ENCODE measurements at places on chromosomes 6 and 20.

DNA sequence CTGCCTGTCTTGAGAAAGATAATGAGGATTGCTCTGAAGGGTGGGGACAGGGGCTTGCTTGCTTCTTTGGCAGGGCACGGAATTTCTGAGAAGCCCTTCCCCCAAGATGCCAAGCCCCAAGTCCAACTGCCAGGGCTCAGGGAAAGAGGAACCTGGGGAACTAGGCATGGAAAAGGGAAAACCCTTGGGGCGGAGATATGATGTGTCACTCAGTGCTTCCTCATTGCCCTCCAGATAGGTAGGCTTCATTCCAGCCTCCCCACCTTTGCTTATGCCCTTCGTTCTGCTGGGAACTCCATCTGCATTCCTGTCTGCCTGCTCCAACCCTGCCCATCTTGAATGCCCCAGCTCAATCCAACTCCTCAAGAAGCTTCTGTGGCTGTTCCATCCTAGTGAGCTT is 61.2 kb downstream of the VEGFA start:
- DNase-seq, result no peak

GRCh38 chr20:2603816-2604505 is 48.5 kb upstream of the NOP56 start:
- DNase-seq, result no peak

DNA sequence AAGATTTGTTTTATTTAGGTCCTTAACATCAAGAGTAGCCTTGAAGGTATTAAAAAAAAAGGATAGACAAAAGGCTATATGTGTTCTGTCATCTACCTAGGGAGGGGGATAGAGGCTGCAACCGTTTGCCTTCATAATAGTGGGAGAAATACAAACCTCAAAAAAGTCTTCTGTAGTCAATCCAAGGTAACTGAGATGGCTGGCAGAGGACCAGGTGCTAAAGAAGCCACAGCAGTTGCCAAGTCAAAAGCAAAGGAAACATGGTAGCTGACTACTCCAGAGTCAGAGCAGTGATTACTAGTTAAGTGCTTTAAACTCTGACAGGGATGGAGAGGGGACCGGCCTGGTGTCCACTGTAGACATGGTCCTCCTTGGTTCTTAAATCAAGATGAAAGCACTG is 249.4 kb downstream of the PTPRK start:
- DNase-seq, result no peak

GRCh38 chr20:60332523-60332922 is 374.3 kb downstream of the CDH26 start:
- DNase-seq, result no peak

DNA sequence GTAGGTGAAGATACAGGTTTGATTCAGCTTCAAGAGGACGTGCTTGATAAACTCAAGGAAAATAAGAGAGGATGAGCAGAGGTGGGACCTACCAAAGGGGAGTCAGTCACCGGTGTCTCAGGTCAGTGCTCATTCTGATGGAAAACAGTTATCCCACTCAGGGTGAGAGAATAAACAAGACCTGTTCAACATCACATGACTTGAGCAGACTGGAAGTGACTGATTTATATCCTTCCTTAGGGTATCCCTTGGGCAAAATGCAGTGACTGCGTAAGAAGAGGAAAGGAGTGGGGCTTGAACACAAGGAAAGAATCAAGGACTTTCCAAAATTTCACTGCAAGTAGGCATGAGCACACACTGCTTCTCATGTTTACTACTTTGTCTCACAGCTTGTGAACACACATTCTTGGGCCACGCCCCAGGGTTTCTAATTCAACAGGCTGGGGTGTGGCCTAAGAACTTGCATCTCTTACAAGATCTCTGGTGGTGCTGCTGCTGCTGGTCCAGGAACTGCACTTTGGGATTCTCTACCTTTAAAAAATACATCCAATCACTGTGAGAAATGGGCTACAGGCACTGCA is 11.6 kb downstream of the CST3 start:
- peak; percentile 62 for DNase-seq

DNA sequence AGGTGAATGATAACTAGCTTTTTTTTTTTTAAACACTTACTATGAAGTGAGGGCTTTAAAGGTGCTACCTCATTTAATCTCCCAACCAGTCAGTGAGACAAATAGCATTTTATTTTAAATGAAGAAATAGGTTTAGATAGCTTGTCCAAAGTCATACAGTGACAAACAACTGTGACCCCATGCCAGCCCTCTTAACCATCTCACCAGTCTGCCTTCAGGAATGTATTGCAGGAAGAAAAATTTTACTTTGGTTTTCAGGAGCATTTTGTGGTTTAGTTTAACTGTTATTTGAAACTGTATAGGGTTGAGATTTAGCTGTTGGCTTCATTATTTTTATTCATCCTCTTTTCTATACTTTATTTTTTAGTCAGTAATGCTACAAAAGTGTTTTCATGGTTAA is 18.6 kb downstream of the DSE start:
- DNase-seq, result no peak

DNA sequence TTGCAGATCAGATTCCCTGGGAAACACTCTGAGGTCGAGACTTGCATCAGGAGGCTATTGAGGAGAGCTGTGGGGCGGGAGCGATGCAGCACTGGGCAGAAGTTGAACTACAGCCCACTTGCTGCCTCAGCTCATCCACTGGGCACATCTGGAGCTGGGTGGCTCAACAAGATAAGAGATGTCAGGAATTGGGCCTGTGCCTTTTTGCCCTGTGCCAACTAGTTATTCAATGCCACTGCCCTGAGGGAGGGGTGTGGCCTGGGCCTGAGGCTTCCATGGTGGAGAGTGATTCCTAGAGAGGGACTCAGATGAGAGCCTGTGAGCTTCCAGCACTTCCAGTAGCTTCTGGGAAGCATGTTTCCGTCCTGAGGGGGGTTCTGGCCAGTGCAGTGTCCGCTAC is 32.7 kb downstream of the BRPF3 start:
- no peak for DNase-seq

GRCh38 chr6:34360556-34360955 is 31.9 kb downstream of the NUDT3 start:
- no peak for DNase-seq

- DNase-seq, result no peak
Measured at GRCh38 chr20:63336232-63336752, 24.9 kb downstream of the CHRNA4 start.

DNA sequence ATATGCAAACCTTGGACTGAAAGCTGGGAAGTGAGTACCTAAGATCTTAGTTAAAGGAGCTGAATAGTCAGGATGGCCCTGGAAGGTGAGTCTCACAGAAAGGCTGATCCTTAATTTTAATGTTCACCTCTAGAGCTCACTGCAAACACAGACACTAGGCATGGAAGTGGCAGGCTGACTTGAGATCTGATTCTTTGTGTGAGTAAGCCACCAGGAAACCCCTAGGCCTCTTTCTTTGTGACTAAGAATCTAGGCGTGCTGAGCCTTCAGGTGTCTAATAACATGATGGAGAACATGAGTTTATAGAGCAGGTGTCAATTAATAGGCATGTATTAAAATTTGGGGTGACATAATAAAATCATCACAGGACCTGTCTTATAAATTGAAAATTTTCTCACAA is 642.2 kb downstream of the EYS start:
- DNase-seq, result peak; percentile 9

DNA sequence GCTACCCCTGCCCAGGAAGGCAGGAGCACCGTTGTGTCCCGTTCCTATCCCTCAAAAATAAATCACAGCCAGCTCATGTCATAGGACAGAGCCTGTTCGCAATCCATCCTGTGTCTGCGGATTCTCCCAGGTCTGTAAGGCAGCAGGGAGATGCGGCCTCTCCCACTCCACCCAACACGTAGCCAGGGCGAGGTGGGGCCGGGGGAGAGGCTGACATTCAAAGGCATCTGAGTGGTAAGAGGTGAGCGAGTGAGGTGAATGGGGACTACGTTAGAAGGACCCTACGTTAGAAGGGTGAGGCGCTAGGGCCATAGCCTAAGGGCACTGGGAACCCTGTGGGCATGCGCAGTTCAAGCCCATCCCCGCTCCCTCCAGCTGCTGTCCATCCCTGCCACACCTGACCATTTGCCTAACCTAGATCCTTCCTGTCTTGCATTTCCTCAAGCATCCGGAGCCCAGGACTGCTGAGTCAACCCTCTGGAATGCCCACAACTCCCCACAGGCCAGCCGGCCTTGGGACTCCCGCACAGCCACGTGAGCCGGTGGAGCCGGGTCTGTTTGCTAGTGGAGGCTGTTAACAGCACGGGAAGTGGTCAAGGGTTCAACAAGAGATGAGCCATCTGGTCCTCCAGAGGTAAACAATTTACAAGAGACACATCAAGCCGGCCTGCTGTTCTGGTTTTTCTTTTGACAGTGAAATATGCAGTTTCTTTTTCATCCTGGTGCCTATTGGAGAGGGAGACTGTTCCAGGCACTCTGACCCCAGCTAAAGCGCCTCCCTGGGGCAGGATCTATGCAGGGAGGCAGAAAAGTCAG is 45.9 kb downstream of the RIPOR3 start:
- DNase-seq, result peak; percentile 77

DNA sequence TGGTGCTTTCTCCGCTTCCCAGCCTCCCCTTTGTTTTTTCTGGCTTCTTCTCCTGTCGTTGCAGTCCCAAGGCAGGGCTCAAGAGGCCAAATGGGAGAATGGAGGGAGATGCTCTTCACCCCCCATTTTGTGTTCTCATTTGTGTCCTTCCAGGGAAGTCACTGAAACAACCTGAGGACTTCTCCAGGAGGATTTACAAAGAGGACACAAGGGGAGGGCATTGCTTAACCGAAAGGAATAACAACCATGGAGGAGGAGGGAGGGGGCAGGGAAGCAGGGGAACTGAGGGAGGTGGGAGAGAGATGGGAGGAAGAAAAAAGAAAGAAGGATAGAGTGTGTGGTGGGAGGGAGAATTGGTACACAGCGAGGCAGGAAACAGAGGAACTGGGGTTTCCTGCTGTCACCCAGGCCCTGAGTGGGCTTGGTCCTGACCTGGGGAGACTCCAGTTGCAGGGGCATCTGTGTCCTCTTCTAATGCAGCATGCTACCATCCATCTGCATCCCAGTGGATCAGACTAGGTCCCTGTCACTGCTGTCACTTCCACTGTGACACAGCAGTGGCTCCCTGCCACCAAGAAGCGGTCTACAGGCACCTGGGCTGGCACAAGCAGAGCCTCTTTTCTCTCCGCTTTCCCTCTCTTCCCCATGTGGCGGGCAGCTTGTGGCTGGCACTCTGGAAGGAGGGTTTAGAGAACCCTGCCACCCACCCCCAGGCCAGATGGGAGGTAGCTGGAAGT is 17.1 kb upstream of the MLN start:
- DNase-seq, result no peak

DNA sequence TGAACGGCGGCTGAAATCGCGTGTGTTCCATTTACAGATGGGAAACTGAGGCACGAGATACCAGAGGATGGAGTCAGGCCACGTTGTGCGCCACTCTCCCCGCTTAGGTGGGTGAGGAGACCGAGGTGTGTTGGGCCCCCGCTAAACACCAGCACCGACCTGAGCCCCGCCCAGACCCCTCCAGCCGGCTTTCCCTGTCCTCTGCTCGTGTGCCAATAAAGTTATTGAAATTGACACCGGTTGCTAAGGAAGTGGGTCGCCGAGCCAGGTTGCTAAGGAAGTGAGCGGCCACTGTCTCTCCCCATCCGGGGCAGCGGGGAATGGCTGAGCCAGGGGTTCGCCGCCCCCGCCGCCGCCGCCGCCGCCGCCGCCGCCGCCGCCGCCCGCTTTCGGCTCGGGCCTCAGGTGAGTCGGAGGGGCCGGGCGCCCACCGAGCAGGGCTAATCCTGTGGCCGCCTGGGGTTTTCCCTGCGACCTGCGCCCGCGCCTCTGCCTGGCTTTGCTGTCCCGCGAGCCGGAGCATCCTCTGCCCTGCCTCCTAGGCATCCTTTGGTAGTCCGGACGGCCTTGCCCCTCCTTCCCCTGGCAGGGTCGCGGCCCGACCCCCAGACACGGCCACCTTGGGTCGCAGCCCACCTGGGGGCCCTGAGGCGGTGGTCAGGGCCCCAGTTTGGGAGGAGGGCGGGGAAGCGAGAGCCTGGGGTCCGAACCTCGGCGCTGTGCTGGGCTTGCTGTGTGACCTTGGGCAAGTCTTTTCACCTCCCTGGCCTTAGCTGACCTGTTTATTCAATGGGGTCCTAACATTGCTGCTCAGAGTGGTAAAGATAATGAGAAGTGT is at the start of gene KIF3B:
Gene KIF3B (plus strand): TSS at position 291 of the 838 bp plus-strand sequence. CDS start 32,127 bp downstream, outside the sequence.
- peak; percentile 59 for DNase-seq

- no peak for DNase-seq
Measured at GRCh38 chr6:2030682-2031244, 214.6 kb downstream of the GMDS start.

GRCh38 chr6:107314531-107314939 is 144.8 kb downstream of the PDSS2 start:
- DNase-seq, result no peak

- DNase-seq, result no peak
Measured at GRCh38 chr6:151131324-151132007, 108.3 kb upstream of the AKAP12 start.

DNA sequence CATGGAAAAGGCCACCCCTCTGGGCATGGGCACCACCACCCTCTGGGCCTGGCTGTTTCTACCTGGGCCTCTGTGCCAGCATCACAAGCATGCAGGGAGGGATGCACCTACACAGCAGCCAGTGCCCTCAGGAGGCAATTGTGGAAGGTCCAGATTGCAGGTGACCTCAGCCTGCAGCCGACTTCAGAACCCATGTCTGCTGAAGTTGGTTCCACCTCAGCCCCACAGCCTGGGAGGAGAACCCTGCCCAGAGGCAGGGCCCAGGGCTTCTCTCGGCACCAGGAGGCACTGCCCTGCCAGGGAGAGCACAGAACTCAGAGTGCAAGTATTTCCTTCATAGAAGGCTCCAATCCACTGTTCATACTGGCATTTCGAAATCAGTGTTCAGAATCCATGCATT is 149.8 kb downstream of the TTLL2 start:
- no peak for DNase-seq

- no peak for DNase-seq
Measured at GRCh38 chr6:18792866-18793265, 405.7 kb downstream of the RNF144B start.

GRCh38 chr6:23518294-23518693 is 607.7 kb upstream of the NRSN1 start:
- no peak for DNase-seq

GRCh38 chr6:71080133-71080532 is 123.3 kb upstream of the B3GAT2 start:
- DNase-seq, result no peak

DNA sequence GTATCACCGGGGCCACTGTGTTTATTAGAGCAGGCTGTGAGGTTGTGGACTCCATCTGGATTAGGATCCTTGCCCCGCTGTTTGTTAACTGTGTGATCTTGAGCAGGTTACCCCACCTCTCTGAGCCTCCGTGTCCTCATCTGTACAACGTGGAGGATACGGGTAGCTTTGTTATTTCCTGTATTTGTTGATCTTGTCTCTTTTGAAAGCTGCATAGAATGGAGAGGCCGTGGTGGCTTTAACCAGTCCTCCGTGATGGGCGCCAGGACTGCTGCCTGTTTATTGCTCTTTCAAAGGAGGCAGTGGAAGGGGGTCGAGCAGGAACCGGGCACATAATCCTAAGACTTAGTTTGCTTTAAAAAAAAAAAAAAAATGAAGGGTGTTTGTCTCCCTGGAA is 22.9 kb downstream of the BCAS4 start:
- DNase-seq, result no peak

- no peak for DNase-seq
Measured at GRCh38 chr20:3621111-3621510, 42.1 kb downstream of the GFRA4 start.

GRCh38 chr20:23608251-23608846 is 2.6 kb upstream of the CST9 start:
- no peak for DNase-seq

All from retinal pigment epithelial cell (primary cell).